ENCODE measurements at places on chromosomes 2 and 18.

- no peak for DNase-seq
These were observed 80.2 kb upstream of the SNTG2 start for GRCh38 chr2:870426-870825.

GRCh38 chr2:170481201-170481600 lies 233.9 kb upstream of the SP5 start:
- DNase-seq, result no peak

DNA sequence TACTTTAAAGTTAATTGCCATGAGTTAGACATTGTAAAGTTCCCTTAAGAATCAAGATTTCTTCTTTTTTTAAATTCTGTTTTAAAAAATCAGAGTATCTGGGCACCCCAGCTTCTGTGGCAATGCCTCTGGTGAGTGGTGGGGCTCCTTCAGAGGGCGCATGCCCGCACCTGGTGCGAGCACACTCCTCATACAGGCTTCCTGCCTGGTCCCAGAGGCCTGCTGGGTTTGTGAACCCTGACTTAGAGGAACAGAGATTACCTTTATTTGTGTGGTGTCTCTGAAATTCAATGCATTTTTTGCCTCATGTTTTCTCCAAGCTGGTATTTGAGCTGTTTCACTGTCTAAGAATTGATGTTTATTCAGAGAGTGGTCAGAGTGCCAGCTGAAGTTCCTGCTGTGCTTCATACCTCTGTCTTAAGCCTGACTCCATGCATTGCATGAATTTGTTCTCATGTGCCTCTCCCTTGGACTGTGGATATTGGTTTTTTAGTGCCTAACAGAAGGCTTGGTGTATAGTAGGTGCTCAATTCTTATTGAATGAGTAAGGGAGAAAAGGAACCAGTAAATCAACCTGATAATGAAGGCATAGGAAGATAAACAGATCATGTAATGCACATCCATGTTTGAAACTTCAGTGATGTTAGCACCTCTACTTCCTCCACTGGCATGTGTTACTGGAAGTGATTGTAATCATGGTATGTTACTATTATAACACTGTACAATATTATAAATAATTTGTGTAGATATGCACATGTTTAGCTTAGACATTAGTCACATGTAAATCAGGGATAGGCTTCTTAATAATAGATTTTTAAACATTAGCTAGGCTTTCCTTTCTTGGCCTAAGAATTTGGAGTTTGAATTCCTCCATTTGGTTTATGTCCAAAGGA lies 29.0 kb downstream of the PHLPP1 start:
- no peak for DNase-seq

- no peak for DNase-seq
These were observed 26.9 kb upstream of the COL6A3 start for GRCh38 chr2:237440819-237441281.

GRCh38 chr18:39751921-39752320 lies 2186.3 kb upstream of the CELF4 start:
- no peak for DNase-seq

GRCh38 chr2:67159929-67160328 lies 237.2 kb upstream of the ETAA1 start:
- DNase-seq, result no peak

DNA sequence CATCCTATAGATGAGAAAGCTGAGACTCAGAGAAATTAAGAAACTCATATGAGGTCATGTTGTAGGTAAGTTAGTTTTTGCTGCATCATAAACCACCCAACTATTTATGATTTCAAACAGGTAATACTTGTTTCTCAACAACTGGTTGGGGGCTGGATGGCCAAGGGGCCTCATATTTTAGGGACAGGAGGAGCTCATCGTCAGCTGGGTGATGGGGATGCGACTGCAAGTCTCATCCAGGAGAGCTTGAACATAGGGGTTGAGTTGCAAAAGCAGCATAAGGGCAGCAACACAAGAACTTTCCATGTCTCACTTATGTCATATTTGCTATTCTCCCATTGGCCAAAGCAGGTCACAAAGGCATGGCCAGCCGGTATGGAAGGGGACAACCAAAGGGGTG lies 3.6 kb upstream of the RNU2-63P start:
- DNase-seq, result no peak

GRCh38 chr2:8198766-8199382 lies 483.0 kb upstream of the ID2 start:
- no peak for DNase-seq

DNA sequence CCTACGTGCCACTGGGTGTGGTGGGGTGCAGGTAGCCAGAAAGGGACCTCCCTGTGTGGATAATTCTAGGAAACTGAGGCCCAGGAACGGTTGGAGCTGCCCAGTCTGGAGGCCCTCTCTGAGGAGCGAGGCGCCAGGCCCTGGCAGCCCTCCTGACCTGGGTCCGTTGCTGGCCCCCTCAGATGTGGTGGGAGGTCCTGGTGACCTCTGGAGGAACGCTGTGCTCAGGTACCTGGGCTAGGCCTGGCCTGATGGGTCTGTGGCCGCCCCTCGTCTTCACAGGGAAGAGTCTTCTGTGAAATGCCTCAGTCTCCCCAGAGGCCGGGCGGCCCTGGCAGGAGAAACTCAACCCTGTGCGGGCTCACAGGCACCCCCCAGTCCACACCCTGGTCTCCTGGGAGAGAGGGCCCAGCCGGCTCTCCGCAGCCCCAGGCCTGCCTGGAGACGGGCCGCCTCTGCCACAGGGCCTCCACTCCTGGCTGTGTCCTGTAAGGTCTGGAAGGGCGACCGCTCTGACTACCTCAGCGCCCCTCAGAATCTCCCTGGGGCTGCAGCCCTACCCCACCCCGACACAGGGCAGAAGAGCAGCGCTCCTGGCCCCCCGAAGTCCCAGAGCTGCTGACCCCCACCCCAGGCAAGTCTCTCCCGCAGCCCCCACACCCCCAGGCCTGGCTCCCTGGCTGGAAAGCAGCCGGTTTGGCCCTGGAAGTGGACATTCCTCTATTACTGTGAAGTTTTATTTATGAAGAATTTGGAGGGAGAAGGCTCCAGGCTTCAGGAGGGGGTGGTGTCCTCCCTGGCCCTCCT lies 3.7 kb downstream of the B3GNT7 start:
- no peak for DNase-seq

GRCh38 chr2:240628507-240628807 lies 3.2 kb downstream of the GPR35 start:
- DNase-seq, result no peak

- no peak for DNase-seq
These were observed 8.8 kb downstream of the ITSN2 start for GRCh38 chr2:24351627-24351938.

DNA sequence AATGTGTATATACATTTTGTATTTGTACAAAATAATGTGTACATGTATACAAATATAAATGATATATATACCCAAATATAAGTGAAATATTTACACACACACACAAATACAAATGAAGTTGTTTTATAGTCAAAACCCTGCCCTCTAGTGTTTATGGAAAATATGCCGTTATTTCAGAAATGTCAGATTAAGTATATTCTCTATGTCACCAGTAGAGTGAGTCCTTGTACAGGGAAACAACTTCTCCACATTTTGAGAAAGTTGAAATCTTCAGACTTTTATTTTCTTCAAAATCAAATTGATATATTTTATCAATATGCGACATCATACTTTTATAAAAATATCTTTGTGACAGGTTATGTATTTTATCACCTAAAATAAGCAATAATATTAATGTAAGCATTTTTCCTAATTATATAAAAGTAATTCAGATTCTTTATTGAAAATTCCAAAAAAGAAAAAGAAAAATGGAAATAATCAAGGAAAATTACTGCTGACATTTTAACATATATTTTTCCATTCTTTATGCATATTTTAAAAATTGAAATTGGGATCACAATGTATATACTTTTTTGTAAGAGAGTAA lies 22.4 kb downstream of the ARL6IP6 start:
- peak; percentile 56 for DNase-seq

GRCh38 chr2:73063909-73064875 lies 7.3 kb downstream of the SFXN5 start:
- peak; percentile 47 for DNase-seq

DNA sequence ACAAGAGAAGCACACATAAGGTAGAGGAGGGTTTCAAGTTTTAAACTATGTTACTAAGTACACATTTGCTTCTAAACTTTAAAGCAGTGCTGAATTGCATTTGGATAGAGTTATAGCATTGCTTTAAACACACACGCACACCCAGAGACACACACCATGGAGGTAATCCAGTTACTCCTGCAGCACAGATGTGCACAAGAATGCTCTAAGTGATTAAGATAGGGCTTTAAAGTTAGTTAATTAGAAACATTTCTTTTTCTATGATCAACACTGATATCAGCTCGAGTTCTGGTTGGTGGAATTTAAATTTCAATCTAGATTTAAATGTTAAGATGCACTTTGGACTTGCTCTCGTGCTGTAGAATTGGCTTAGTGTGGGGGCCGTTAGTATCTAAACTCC lies 492.3 kb downstream of the ZEB2 start:
- no peak for DNase-seq

GRCh38 chr2:68292108-68292710 lies 27.5 kb downstream of the CNRIP1 start:
- peak; percentile 68 for DNase-seq

- no peak for DNase-seq
These were observed 36.8 kb downstream of the MYT1L start for GRCh38 chr2:2294183-2294690.

DNA sequence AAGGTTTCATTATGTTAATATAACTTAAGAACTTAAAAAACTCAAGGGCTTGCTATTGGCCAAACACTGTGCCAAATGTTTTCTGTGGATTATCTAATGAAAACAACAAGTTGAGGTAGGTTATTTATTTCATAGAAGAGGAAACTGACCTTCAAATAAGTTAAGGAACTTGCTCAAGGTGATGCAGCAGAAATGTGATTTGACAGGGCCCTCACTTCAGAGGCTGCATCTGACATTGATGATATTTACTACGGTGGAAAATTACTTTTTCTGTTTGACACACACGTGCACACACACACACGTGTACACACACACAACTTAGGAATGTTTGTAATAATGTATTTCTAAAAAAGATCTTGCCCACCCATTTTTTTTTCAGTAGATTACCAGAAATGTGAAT lies 137.2 kb upstream of the CXCR4 start:
- no peak for DNase-seq

- DNase-seq, result no peak
These were observed 202.1 kb upstream of the REV1 start for GRCh38 chr2:99691926-99692325.

DNA sequence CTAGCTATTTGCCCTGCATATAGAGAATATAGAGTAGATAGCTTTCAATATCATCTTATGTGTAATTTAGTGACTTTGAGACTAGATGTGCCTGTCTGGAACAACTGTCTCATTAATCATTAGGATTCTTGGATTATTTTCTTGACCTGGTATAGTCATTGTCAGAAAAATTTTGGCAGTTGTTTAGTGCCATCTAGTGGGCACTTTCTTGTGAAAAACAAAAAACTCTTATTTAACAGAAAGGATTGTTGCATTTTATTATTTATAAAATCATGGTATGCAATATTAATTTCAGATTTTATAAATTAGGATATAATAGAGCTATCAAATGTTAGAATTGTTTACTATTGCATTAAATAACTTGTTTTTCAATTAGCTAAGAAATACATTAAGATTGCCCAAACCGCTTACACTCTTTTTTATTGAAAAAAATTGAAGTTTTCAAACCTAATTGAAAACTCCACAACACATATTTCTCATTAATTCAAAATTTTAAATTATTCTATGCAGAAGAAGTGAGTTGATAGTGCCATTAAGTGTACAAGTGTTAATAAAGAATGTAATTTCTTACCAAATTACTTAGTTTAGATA lies 80.3 kb downstream of the DYNAP start:
- peak; percentile 16 for DNase-seq

DNA sequence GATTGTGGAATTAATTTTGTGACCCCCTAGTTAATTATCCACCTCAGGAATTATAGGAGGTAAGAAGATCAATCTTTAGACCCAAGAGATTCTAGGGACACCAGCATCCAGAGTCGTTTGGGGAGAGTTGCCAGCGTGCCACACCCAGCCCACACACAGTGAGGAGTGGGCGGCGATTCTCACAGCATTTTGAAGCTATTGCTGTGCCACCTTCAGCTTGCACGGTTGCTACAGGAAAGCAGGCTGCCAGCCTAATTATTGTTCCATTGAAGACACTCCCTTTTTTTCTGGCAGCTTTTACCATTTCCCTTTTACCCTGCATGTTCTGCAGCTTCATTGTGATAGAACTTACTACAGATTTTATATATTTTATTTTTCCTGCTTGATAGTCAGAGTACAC lies 13.1 kb upstream of the MYL12A start:
- DNase-seq, result no peak

DNA sequence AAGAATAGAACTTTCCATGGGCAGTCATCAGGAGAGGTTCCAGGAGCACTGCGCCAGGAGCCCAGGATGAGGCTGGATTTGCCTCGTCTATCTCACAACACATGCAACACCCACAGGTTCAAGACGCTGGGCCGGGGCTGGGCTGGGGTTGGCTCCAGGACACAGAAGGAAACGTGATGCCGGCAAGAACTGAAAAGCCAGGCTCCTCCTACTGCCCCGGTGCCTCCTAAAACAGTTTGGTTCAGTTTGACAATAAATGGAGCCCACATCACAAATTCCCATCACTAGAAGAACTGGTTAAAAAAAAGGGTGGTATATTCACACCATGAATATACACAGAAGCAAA lies 75.9 kb downstream of the INHBB start:
- no peak for DNase-seq

DNA sequence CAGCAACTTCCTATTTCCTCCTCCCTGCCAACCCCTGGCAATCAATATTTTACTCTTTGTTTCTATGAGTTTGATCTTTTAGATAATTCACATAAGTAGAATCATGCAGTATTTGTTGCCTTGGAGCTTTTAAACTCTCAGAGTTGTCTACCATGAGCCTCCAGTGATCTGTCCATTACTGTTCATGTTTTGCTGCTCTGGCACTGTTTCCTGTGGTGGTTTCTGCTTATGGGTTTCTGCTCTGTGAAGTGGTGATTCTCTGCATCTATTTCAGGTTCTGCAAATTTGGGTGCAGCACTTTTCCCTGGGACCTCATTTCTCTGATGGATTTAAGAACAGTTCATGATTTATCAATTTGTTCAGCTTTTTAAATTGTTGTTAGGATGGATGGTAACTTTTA lies 908.1 kb upstream of the FANCL start:
- no peak for DNase-seq

GRCh38 chr2:224211791-224212190 lies 172.7 kb upstream of the SERPINE2 start:
- DNase-seq, result no peak

GRCh38 chr18:72261590-72261989 lies 282.6 kb downstream of the CBLN2 start:
- DNase-seq, result no peak

DNA sequence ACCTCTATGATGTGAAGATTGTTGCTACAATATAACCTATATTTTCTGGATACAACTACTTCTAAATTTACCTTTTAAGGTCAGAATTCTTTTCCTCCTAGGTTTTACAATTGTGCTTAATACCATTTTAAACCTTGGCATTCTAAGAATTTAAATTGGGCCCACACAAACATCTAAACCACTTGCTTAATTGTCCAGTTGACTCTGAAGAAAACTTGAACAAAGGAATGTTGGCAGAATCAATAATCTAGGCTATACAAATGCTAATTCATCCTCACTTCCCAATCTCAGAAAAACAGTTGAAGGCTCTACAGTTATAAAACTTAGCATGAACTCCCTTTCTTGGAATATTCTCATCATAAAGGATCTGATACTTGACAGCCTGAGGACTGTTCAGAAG lies 84.3 kb downstream of the RPRM start:
- no peak for DNase-seq

- no peak for DNase-seq
These were observed 48.6 kb downstream of the SMAD2 start for GRCh38 chr18:47881752-47882455.
